ENCODE measurements at places on chromosomes 1 and 21.

DNA sequence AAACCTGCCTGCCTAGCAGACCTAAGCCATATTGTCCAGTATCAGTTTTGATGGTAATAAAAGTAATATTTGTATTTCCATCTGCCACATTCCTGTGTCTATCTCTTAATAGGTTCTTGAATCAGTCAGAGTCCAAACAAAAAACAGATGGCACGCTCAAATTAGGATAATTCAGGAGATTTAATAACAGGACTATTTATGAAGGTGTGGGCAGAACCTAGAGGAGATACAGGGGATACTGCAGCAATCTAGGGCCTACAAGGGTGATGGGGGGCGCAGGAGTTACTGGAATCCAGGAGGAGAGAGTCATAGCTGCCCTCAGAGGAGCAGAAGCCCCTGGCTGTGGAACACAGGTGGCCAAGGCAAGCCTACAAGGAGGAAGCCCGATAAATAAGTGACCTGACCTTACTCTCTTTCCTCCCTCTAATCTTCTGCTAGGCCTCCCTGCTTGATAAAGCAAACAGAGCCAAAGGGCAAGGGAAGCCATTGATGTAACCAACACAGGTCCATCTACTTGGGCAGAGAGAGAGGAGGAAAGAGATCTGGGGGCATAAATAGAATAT is 11.9 kb upstream of the HYI start:
- no peak for DNase-seq

DNA sequence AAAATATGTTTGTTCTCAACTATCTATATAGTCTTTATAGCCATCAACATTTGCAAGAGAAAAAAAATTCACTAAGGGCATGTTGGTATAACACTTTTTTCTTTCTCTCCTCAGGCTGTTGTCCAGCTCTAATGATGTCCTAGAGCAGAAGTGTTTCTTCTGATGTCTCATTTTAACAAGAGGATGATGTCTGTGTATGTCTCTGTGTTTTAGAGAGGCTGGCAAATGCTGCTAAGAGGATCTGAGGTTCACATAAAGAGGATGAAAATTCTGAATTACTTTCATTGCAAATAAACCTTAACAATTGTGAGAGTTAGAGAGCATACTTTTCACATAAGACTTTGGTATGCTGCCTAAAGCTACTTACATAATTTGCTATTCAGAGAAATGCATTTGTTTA is 2.6 kb upstream of the BRINP3 start:
- no peak for DNase-seq

DNA sequence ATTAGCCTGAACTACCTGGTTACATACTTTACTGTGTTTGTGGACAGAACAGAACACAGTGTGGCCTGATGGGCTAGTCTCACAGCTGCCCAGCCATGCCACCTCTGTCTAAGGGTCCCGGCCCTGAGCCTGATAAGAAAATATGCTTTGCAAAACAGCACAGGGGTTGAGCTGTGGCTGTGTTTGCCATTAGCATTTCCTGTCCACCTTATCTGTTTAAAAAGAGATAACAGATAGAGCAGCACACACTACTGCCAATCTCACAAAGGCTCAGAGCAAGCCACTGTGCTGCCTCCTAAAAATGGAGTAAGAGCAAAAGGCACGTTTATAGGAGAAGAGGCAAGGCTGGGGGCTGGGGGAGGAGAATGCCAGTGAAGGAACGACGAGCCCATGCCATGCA is 95.0 kb downstream of the SUSD4 start:
- DNase-seq = no peak

DNA sequence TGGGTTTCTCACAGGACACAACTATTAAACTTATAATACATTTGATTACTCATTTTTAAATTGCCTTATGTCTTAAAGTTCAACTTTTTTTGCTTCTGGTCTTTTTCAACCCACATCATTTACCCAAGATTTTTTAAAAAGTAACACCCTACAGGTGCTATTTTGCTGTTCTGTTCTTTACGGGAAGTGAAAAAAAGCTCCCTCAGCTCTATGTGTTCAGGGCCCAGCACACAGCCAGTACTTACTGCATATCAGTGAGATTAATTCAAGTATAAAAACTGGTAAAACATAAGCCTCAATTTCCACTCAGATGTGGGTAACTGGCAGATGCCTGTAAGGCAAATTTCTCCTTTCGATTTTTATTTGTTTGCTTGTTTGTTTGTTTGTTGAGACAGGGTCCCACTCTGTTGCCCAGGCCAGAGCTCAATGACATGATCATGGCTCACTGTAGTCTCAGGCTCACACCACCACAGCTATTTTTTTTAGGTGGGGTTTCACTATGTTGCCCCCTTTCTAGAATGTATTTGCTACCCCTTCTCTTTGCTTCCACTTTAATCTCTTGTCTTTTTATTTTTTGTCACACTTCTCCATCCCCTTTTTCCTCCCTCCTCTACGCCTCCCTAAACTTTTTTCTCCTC is 20.3 kb downstream of the RNASEL start:
- no peak for DNase-seq

DNA sequence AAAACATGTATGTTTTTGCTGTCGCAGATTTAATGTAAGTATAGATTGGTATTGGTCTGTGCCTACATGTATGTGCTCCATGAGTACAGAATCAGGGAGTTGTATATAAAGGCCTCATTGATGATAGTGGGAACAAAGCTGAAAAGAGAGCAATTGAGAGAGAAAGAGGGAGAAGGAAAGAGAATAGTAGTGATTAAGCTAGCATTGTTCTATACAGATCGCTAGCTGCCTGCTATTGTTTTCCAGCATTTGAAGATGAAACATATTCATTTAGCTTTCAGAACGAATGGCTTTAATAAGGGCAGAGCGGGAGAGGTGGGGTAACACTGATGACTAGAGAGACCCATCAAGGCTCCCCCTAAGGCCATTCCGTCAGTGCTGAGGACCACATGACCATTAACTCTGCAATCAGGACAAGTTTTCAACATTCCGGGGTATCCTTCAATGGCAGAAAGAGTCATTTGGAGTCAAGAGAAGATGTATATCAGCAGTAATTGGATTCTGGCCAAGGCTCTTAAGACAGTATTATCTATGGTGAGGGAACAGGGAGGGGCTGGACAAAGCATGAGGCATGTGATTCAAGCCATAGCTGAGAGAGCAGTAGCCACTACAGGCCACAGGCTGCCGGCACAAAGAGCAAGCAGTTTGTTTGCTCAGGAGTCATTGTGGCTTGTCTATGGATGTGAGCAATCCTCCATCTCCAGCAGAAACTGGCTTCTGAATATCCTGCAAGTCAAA is 176.5 kb downstream of the PBX1 start:
- DNase-seq = no peak
